ENCODE measurements at places on chromosomes 6 and 20. TPM values are rescaled to one million over a fixed set of nuclear protein-coding genes. Genes with fewer than 3 reads are reported as not detected.
A peak's percentile ranks its signal among the peaks of the same experiment; 100 is the strongest.

- H3K27ac ChIP-seq: no peak overlapping the region
- H3K27me3 ChIP-seq: no peaks in the 10 kb centered on the region
- no peaks in the 10 kb centered on the region for H3K36me3 ChIP-seq
- DNase-seq: no peak
- no peaks in the 10 kb centered on the region for H3K4me1 ChIP-seq
Measured at GRCh38 chr20:53839423-53840176, 230.8 kb downstream of the BCAS1 start.

LCA5 gene
- total RNA-seq: 2.0 TPM

GRCh38 chr6:29793036-29793356 is 34.6 kb upstream of the HLA-G start:
- H3K4me1 ChIP-seq: no peaks in the 10 kb centered on the region
- H3K4me3 ChIP-seq: no peak overlapping the region
- no peaks in the 10 kb centered on the region for H3K36me3 ChIP-seq

GRCh38 chr6:33732817-33733708 is 13.6 kb downstream of the IP6K3 start:
- H3K4me1 ChIP-seq: no peaks in the 10 kb centered on the region
- DNase-seq: peak; percentile 38
- no peak overlapping the region for H3K4me3 ChIP-seq
- H3K36me3 ChIP-seq: no peaks in the 10 kb centered on the region

DNA sequence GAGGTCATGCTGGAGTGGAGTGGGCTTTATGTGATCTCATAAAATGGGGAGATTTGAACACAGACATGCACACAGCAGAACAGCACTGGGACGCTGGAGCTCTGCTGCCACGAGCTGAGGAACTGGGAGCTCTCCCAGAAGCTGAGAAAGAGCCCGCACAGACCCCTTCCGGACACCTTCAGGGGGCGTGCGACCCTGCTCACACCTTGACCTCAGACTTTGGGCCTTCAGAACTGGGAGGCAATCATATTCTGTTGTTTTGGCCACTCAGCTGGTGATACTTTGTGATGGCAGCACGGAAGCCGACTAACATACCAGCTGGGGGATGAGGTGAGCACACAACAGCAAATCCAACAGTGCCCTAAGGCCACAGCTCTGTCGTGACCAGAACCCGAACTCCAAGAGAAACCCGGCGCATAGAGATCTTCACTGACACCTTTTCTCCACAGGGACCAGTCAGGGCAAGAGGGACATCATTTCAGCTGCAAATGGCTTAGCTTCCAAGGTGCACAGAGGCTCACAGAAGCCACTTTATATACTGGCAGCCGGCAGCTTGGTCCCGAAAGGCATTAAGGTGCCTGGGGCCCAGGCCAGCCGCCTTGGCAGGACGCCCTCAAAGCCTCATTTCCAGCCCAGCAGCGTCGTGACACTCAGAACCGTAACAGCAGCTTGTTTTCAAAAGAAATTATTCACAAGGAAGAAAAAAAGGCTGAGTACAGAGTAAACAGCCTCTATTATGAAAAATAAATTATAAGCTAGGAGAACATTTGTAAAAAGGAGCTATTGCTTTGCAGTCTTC is 89.3 kb downstream of the RNASET2 start:
- H3K4me1 ChIP-seq: no peaks in the 10 kb centered on the region
- H3K36me3 ChIP-seq: no peaks in the 10 kb centered on the region
- no peak overlapping the region for H3K4me3 ChIP-seq
- no peak overlapping the region for H3K27ac ChIP-seq

WDR27 gene
- total RNA-seq: 7.8 TPM

DNA sequence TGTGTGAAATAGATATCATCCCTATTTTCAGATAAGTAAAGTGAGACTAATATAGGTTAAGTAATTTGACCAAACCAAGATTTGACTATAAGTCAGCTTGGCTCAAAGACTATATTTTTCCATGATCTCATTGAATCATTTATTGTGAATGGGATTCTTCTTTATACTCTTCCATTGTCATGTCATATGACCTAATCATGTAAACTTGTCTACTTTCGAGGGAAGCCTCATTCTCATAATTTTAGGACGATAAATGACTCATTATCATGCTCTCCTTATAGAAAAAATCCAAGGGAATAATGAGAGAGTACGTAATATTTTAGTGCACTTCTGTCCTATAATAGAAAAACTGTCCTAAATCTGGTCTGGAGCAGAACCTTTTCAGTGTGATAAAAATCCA is 40.9 kb upstream of the CCN6 start:
- H3K27ac ChIP-seq: no peak overlapping the region
- peak; percentile 15 for DNase-seq
- no peaks in the 10 kb centered on the region for H3K36me3 ChIP-seq
- H3K27me3 ChIP-seq: no peaks in the 10 kb centered on the region
- no peak overlapping the region for H3K4me3 ChIP-seq

UBE2C gene
- total RNA-seq: 43.6 TPM

DLGAP4 gene
- 32.3 TPM for total RNA-seq

FGD2 gene
- total RNA-seq: not detected

PFDN4 gene
- total RNA-seq: 83.9 TPM

FAM209A gene
- total RNA-seq: not detected

DNA sequence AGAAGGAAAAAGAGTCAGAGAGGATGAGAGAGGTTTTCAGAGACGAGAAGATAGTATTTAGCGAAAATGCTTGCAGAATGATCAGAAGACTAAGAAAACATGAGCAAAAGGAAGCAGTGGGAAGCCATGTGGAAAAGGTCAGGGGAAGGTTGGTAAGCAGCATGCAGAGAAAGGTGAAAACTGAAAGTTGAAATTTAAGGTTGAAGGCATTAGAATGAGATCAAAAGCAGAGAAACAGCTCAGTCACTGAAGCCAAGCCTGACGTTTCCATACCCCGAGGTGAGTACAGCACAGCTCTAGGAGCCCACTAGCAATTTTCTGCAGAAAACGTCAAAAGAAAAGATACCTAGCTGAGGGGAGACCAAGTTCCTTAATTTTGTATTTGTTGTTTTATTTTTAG is 19.1 kb upstream of the TFB1M start:
- no peaks in the 10 kb centered on the region for H3K36me3 ChIP-seq
- no peak overlapping the region for H3K4me3 ChIP-seq
- no peak overlapping the region for H3K27ac ChIP-seq

CLIC5 gene
- not detected for total RNA-seq

DNA sequence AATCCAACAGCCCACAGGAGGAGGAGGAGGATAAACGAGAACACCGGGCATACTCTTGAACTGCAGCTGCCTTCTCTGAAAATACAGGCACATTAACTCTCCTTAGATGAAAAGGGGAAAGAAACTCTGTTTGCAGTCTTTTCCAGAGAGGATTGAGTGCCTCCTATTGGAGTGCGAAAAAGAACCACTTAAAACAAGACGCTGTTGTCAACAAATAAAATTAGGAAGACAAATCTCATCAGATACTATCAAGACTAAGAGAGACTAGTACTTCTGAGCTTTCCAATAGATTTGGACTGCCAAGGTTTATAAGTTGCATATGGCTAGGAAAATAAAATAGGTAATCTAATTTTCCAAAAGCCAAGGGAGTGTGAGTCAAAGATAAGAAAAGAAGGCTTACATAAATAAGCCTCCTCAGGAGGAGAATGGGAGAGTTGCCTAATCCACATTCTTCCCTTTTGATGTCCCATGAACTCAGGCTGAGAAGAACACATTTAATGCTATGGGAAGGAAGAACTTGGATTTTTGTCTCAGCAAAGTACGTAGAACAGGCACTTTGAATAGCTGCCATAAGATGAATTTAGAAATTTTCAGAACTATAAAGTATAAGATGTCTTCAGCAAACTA is 154.7 kb downstream of the ARHGAP18 start:
- no peaks in the 10 kb centered on the region for H3K36me3 ChIP-seq
- H3K27me3 ChIP-seq: no peaks in the 10 kb centered on the region
- H3K27ac ChIP-seq: no peak overlapping the region
- no peaks in the 10 kb centered on the region for H3K4me1 ChIP-seq
- no peak overlapping the region for H3K4me3 ChIP-seq

DNA sequence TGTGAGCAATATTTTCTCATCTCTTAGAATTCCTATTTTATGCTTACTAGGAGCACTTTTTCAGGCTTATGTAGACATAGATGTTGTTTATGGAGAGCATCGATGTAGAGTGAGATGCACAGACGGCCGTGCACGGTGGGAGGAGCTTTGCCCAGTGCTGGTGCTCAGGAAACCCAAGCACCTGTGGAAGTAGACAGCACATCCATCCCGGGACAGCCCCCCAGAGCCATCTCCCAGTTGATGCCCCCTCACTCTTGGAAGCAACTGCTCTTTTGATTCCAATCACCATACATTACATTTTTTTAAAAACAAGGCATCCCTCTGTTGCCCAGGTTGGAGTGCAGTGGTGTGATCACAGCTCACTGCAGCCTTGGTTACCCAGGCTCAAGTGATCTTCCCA is 143.7 kb downstream of the SMOC2 start:
- no peak for DNase-seq
- H3K27ac ChIP-seq: no peak overlapping the region
- no peaks in the 10 kb centered on the region for H3K27me3 ChIP-seq

MEP1A gene
- total RNA-seq: not detected

- peak overlapping the region; percentile 44 for H3K27ac ChIP-seq
- DNase-seq: peak; percentile 98
- H3K4me1 ChIP-seq: peaks cover 17% of the 10 kb centered on the region
- no peaks in the 10 kb centered on the region for H3K36me3 ChIP-seq
Measured at GRCh38 chr20:19817017-19817416, 59.0 kb downstream of the RIN2 start.

DNA sequence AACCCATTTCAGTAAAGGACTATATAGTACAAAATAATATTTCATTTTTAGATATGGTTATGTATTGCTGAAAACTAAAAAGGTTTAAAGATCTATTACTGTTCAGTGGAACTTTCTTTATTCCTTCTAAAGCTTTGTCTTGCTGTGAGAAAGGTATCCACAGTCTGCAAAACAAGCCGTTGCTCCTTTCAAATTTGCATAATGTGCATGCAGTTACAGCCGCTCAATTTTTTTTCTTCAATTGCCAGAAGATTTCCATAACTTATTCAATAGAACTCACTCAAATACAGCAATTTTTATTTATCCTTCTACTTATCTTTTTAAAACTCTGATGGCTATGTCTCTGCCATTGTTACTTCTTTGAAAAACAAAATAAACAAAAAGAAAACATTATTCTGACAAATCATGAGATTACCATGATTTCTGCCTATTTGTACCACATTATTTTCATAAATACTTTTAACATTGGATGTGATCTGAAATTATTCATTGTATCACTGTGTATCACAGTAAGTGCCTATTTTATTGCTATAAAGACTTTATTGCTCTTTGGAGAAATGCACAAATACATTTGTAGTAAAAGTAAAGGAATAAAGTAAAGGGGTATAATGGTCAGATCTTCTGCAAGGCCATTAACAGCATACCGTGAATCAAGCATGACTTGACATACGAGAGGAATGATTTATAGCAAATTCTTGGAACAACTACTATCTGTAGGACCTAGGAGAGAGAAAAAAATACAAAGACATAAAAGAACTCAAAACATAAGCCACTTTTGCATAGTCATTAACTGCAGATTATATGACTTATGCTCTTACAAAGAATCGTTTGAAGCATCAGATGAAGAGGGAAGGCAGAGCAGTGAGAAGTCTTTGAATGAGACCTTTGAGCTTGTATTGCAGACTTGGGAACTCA is 29.6 kb upstream of the HBS1L start:
- DNase-seq: no peak
- H3K27ac ChIP-seq: no peak overlapping the region
- no peaks in the 10 kb centered on the region for H3K36me3 ChIP-seq
- no peaks in the 10 kb centered on the region for H3K4me1 ChIP-seq

GNL1 gene
- 33.9 TPM for total RNA-seq

- DNase-seq: no peak
- H3K36me3 ChIP-seq: no peaks in the 10 kb centered on the region
- no peak overlapping the region for H3K27ac ChIP-seq
- H3K27me3 ChIP-seq: no peaks in the 10 kb centered on the region
- H3K4me3 ChIP-seq: no peak overlapping the region
Measured at GRCh38 chr6:160319246-160319645, 28.9 kb upstream of the SLC22A3 start.

- H3K4me3 ChIP-seq: no peak overlapping the region
- no peak for DNase-seq
- no peak overlapping the region for H3K27ac ChIP-seq
- H3K4me1 ChIP-seq: no peaks in the 10 kb centered on the region
Measured at GRCh38 chr20:57605045-57605444, 15.2 kb downstream of the ZBP1 start.

DNA sequence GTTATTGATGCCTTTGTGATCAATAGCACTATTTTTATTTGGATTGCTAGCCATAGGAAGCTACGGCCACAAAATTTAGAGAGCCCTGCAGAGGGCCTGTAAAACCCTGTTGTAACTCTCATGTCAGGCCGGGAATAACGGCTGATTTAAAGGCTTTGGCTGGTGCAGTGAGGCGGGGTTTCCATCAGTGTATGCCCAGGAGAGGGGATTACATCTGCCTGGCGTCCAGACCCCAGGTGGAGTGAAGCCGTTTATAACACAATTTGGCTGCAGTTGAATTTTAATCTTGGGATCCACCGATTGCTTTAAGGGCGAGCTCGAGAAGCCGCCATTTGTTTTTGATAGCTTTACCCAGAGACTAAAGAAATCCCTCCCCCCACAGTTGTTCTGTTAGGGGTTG is 29.1 kb upstream of the APCDD1L start:
- no peak overlapping the region for H3K4me3 ChIP-seq
- no peak overlapping the region for H3K27ac ChIP-seq
- peaks cover 24% of the 10 kb centered on the region for H3K4me1 ChIP-seq
- no peaks in the 10 kb centered on the region for H3K36me3 ChIP-seq

DNA sequence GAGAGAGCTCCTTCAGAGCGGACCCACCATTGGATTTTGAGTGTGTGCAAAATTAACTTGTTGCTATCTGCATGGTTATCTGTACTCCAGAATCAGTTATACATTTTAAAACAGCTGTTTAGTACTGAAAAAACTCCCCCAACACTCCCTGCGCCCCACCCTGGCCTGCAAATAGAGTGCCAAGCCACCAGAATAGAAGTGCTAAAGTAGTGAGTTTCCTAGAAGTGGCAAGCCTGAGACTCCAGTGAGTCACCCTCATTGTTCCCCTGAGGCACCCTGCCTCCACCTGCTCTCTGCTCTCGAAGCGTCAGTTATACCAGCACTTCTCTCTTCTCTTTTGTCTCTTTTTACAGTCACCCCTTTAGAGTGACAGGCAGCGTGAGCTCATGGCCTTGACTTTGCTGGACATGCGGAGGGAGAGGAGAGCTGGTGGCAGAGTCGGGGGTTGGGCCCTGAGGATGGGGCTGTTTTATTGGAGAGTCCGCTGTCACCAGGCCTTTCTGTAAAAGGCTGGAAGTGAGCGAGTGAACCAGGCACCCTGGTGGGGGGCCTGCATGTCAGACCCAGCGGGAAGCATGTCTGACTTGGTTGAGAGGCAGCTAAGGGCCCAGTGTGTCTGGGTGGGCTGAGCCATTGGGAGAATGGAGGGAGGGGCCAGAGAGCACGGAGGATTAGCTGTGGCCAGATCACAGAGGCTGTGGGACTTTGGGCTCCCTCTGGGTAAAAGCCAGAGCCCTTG is 10.4 kb downstream of the IGF2R start:
- DNase-seq: peak; percentile 37
- H3K4me1 ChIP-seq: peaks cover 36% of the 10 kb centered on the region
- no peak overlapping the region for H3K4me3 ChIP-seq
- no peak overlapping the region for H3K27ac ChIP-seq

NMBR gene
- total RNA-seq: not detected
